HepG2 (cell line): ENCODE measurements at places on chromosomes 7 and 10.

DNA sequence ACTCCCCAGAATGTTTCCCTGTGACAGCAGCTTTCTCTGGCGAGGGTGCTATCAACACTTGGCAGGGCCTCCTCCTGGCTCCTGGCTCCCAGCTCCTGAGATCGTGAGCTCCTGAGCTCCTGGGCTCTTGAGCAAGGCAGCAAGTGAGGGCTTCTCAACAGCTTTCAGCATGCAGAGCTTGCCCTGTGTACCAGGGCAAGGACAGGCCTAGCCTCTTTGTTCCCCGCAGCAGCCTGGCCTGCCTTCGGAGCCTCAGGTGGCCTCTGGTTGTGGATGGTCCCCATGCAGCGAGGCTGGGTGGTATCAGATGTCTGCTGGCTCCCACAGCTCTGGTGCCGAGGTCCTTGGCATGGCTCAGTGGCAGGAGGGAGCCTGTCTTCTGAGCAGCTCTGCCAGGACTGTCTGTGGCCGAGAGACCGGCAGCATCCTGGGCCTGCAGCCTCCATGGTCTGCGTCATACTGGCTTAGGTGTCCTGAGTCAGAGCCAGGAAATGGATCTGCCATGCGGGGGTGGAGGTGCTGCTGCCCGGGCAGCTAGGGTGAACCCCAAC, 44.2 kb downstream of the ZMIZ1 start:
- no peak for DNase-seq

GRCh38 chr7:54839575-54840213, 80.7 kb upstream of the SEC61G start:
- DNase-seq, result peak; percentile 20

DNA sequence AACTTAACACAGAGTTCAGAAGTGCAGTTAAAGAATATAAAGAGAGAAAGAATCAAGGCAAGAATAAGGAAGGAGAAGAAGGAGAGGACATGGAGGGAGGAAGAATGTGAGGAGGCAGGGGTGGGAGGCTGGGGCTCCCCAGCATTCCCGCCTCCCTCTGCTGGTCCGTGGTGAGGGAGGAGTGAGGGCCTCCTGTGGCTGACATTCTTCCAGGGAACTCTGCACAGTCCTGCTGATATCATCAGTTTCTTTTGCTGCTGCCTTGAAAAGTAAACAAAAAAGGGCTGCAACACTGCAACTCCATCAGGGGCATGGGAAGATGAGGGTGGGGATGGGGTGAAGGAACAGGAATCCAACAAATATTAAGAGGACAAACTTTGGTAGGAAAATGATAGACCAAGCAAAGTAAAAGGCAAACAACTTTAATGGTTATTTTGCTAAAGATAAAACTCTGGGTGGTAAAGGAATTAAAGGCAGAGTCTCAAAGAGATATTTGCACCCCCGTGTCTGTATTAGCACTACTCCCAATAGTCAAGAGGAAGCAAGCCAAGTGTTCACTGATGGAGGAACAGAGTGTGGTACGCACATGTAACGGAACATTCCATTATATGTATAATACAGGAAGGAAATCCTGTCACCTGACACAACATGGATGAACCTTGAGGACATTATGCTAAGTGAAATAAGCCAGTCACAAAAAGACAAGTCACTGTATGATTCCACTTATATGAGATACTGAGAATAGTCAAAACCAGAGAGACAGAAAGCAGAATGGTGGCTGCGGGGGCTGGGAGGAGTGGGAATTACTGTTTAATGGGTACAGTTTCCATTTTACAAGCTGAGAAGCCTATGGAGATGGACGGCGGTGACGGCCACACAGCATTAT, 8.0 kb upstream of the SPOCK2 start:
- DNase-seq, result peak; percentile 72

GRCh38 chr7:117062300-117062699, 109.0 kb downstream of the ST7 start:
- DNase-seq, result no peak

GRCh38 chr10:86693721-86694369, 25.5 kb downstream of the LDB3 start:
- DNase-seq, result peak; percentile 19

GRCh38 chr7:106893591-106893990, 28.5 kb downstream of the PIK3CG start:
- no peak for DNase-seq
